ENCODE measurements at places on chromosomes 3 and 15.

GRCh38 chr3:112786002-112786590 is 60.6 kb downstream of the CD200R1L start:
- DNase-seq, result no peak

- DNase-seq, result no peak
Measured at GRCh38 chr3:127113571-127113891, 79.4 kb upstream of the PRR23E start.

GRCh38 chr15:89130201-89130600 is 41.9 kb downstream of the ABHD2 start:
- no peak for DNase-seq

DNA sequence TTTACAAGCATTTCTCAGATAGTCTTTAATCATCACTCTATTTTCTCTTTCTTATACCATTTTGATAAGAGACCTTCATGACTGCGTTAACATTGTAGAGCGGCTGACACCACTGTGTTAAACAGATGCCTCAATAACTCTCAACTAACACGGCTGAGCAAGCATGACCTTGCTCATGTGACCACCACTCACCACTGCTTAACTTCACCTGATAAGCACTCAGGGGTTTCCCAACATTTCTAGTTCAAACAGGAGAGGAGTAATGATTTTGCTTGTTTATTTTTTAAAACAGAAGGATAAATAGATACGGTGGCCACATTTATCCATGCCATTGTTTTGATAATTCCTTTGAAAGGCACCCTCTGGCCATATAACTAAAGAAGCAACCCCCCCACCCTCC is 37.7 kb upstream of the TMEM45A start:
- DNase-seq, result no peak

All from stromal cell of bone marrow (primary cell).